T-helper 2 cell treated with Interferon-gamma antibody and Interleukin-4, amounts not matched to agents 100 ng/mL and 5 ng/mL, for 36 hours (primary cell): ENCODE measurements at places on chromosomes 3 and 15. TPM values are rescaled to one million over a fixed set of nuclear protein-coding genes. Genes with fewer than 3 reads are reported as not detected.

The ZNF502 gene
- 0.59 and 0.68 TPM in 2 replicates for total RNA-seq

The TEX55 gene
- not detected in 2 replicates for total RNA-seq

The PPARG gene
- total RNA-seq, result 1.2 and 1.7 TPM in 2 replicates

The EXOSC7 gene
- 54.6 and 57.5 TPM in 2 replicates for total RNA-seq

The MED12L gene
- 1.6 and 1.8 TPM in 2 replicates for total RNA-seq
